ENCODE measurements at places on chromosomes 12 and 14.

DNA sequence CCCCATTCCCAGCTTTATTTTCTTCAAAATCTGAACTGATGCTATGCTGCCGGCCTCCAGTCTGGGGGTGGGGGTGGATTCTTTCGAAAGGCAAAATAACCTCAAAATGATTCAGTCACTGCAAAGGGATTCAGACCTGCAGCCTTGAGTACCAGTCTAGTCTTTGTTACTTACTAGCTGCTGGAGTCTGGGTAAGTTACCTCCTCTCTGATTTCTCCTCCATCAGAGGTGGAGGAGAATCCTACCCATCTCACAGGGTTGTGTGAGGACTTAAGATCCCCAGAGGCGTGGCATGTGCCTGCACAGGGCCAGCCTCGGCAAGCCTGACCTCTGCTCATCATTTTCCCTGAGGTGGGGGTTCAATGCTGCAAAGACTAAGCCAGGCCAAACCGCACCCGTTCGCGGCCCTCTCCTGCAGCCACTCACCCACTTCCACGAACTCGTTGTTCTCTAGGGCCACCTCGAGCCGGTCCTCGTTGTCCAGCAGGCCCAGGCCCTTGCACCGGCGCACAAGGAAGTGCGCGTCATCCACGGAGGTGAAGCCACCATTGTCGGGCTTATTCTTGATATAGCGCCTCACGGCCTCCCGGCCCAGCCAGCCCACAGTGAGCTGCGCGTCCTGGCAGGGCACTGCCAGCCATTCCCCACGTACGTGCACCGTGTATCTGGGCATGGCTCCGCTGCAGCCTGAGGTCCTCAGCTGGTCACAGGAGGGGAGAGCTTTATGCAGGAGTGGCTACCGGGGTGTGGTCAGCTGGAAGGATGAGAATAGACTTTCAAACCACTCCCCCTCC lies 709 bp downstream of the HAL start:
- no peak for DNase-seq

GRCh38 chr12:85784096-85784720 lies 52.0 kb downstream of the RASSF9 start:
- DNase-seq = no peak

DNA sequence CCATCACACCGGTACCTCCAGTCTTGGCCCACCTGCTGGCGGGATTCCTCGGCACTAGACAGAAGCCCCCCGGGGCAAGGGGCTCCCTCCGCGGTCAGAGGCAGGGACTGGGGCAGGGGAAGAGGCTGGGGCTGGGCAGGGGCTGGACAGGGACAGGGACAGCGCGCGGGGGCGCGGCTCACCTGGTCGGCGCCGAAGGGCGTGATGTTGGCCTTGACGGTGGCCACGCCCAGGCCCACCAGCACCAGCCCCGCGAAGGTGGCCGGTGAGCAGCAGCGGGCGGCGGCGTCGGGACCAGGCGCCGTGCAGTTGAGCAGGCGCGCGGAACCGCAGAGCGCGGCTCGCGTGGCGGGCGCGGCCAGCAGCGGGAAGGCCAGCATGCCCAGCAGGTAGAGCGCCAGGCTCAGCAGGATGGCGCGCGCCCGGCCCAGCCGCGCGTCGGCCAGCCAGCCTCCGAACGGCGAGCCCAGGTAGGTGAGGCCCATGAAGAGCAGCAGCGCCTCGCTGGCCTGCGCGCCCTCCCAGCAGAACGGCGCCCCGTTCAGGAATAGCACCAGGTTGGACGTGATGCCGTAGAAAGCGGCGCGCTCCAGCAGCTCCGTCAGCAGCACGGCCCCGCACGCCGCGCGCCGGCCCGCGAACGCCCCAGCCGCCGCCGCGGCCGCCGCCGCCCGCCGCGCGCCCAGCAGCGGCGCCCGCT lies 392 bp downstream of the SLC15A4 start:
- no peak for DNase-seq

- no peak for DNase-seq
Observed at GRCh38 chr12:91496337-91496736, 313.7 kb upstream of the DCN start.

GRCh38 chr12:113837084-113837483 lies 129.0 kb downstream of the RBM19 start:
- no peak for DNase-seq

- no peak for DNase-seq
Observed at GRCh38 chr12:92600052-92600451, 102.7 kb upstream of the PLEKHG7 start.

DNA sequence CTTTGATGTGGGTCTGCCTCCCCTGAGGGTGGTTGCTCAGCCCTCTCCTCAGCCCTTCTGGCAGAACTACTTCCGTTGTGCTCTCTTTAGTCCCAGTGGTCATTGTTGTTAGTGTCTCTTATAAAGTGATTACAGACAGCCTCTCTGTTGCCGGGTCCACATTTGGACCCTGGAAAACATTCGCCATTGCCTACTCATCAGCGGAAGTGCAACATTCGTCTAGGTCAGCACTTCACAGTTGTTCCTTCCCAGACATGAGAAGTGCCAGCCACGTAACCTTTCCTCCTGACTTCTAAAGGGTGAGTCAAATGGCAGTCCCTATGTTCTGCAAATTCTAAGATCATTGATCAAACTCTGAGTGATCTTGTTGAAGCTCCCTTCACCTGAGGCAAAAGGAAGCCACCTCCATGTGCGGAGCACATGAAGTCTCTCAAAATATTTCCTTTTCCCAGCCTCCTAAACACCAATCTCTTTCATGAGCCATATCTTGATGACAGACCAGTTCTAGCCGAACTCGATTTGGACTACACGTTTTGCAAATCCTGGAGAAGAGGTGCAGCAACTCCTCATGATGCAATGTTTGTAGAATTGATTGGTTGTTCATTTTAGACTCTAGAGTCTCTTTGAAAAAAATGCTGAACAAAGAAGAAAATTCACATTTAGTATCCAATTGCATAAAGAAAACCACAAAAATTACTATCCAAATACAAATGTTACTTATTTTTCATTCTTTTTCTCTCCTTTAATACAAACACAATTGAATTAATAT lies 163.8 kb downstream of the RPL10L start:
- no peak for DNase-seq

- DNase-seq = no peak
Observed at GRCh38 chr14:59249029-59249428, 60.6 kb downstream of the DAAM1 start.

DNA sequence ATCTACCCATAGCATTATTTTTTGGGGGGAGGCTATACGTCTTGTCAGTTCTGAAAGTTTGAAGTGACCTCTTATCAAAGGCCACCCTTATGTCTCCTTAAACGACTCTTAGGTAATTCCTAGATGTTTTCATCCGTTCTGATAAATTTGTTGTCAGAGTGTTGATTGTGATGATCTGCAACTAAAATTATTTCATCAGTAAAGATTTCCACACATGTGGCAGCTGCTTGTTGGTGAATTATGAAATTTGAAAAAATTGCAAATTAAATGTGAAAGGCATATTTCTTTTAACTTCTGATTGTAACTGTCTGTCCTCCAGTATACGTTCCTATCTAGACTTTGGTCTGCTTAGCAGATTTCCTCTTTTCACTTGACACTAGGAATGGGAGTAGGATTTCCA lies 1.4 kb downstream of the ADIPOR2 start:
- DNase-seq = peak; percentile 29

Measured in adipocyte (in vitro differentiated cells).